ENCODE measurements at places on chromosomes 11 and 22.

DNA sequence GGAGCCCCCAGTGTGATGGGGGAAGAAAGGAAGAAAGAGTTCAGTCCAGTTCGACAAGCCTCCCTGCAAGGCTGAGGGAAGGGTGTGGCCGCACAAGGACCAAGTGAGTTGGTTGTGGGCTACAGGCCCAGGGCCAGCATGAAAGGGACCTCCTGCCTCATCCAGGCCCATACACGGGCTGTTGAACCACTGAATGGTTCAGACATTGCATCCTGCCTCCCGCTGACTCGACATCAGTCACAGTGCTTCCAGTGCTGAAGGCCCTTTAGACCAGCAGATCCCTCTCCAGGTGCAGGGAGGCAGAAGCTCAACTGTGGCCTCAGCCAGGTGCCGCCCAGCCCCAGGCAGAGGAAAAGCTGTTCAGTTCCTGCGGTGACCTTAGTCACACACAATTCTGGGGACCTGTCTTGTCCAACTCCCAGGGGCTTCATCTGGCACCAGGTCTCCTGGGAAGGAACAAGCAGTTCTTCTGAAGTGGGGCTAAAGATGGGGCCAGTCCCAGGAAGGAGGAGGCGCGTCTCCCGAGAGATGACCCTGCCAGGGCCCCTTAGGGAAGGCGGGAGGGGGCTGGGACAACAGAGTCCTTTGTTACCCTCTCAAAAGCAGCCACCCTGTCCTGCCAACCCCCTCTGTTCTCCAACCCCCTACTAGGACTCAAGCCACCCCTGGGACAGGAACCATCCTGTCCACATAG lies 6.6 kb downstream of the ARRB1 start:
- DNase-seq: no peak

DNA sequence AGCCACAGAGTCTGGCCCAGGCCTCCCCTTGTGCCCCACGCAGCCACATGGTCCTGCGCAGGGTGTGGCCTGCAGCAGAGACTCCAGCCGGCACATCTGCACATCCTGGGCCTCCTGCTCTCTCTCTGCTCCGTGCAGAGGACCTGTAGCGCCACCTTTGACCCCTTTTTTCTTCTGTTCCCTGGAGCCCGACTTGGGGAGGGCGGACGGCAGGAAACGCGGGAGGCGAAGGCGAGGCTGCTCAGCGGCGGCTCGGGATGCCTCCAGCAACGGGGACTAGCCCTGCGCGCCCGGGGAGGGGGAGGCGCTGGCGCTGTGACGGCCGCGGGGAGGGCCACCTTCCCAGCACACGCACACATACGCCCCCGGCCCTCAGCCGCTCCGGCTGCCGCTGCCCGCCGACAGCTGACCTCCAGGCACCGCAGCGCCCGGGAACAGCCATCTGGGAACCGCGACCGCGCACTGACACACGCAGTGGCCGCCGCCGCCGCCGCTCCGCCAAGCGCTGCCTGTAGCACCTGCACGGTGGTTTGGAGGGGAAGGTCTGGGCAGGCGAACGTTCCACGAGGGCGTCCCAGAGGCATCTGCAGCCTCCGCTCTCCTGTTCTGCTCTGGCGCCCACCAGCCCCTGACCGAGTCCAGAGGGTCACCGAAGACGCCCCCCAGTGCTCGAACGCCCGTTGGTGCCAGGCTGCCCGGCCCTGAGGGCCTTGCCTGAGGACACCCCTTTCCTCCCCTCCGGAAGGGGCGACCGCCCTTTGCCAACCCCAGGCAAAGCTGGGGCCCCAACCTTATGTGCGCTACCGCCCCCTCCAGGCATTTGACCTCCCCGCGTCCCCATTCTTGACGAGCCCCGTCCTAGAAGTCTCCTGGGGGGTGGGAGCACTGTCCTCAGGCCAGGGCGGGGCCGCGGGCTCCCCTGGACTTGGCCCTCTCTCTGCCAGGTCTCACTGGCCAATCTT lies 16.9 kb upstream of the C22orf42 start:
- DNase-seq: no peak

GRCh38 chr11:109085708-109086373 lies 336.1 kb upstream of the C11orf87 start:
- DNase-seq: peak; percentile 89

GRCh38 chr11:27266125-27266524 lies 96.9 kb downstream of the CCDC34 start:
- no peak for DNase-seq
